ENCODE measurements at places on chromosomes 2 and 18. TPM values are rescaled to one million over a fixed set of nuclear protein-coding genes. Genes with fewer than 3 reads are reported as not detected.

Gene WNT10A
- total RNA-seq = under 0.01 TPM

- DNase-seq = peak; percentile 68
Observed at GRCh38 chr2:238895891-238896600, 48.2 kb downstream of the TWIST2 start.

DNA sequence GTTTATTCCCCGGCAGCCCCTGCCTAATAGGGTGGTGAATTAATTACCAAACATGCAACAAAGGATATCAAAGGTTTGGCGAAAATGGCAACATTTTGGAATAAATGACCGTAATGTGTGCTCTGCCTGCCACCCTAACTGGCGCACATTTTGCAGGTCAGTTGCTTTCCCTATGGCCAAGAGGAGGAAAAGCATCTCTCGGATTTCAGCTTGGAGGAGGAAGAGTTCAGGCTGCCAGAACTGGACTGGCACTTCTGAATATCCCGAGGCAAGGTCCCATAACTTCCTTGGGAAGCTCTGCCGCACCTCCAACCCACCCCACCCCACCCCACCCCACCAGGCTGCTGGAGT, 37.1 kb downstream of the SLC25A52 start:
- DNase-seq = no peak

- no peak for DNase-seq
Observed at GRCh38 chr18:31738460-31739407, 21.9 kb downstream of the SLC25A52 start.

DNA sequence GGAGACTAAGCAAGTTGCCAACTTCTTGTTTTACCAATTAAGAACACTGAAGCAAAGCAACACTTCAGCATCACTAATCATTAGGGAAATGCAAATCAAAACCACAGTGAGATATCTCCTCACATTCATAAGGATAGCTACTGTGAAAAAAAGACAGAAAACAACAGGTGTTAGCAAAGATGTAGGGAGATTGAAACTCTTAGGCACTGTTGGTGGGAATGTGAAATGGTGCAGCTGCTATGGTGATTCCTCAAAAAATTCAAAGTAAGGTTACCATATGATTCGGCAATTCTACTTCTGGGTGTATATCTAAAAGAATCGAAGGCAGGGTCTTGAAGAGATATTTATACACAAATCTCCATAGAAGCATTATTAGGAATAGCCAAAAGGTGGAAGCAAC, 8.6 kb upstream of the PRKD3 start:
- no peak for DNase-seq

DNA sequence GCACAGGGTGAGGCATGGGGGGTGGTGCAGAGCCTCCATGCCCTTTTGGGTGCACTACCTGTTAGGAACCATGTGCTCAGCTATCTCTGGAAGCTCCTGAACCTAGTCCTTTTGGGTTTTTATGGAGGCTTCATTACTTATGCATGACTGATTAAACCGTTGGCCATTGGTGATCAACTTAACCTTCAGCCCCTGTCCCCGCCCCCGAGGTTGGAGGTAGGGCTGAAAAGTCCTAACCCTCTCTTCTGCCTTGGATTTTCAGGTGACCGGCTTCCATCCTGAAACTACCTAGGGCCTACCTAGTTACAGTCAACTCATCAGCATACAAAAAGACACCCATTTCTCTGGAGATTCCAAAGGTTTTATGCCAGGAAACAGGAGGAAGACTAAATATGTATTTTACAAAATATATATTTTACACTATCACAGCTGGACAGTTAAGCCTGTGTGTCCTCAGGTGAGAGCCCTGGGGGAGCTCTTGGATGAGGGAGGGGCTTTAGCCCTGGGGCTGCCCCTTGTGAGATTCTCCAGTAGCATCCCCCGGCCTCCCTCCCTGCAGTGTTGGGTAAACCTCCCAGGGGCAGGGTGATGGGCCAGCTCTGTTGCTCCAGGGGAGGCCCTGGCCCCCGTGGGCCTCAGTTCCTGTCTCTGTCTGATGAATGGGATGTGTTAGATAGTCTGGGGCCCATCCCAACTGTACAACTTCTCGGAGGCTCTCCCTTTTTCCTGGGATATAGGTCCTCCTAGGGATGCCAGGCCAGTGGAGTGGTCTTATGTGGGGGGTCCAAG, 24.1 kb downstream of the GLI2 start:
- no peak for DNase-seq

GRCh38 chr18:76397631-76398030, 97.4 kb downstream of the ZNF516 start:
- no peak for DNase-seq

DNA sequence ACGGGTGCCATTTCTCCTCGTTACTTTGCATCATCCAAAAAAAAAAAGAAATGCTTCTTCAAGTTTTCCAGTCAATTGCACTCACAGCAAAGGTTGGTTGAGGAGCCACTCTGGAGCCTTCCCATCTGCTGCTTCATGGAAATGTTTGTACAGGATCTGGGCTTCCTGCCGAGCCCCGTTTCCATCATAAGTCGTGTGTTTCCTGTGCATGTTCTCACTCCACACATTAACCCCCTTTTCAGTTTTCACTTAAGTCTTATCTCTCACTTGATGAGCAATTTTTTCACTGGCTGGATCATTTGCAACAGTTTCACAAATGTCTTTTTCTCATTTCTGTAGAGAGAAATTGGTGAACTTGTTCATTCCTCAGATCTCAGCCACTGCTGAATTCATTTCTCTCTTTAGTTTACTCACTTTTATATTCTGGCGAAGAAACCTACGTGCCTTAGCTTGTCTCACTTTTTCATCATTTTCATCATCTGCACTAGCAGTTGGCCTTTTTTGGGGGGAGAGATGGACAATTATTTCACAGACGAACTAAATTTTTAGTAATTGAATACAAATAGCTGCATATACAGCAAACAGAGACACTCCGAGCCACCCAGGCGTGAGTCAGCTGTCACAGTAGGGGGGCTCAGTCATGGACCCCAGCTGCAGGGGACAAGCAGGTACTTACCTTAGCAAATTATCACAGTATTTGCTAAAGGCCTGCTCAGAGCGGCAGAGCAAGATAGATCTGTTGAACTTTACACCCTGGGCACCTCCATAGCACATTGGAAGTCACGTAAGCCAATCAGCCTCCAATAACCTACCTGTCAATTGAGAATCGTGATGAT, 750.8 kb upstream of the ID2 start:
- no peak for DNase-seq

GRCh38 chr2:109423556-109424359, 190.0 kb downstream of the SEPTIN10 start:
- peak; percentile 6 for DNase-seq

DNA sequence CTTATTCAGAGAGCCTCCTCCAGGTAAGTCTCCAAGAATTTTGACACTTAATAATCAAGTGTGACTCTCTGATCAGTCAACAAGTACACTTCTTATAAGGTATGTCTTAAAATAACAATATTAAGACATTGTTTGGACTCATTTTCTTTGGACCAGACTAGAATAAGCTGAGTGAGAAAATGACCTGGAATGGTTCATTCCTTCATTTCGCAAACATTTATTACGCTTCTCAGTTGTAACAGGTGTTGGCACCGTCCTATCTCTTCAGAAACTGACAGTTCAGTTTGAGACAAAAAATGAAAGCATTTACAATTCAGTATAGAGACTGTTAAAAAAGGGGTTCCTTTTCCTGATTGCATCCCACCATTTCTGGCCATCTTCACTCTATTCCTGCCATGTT, 46.6 kb downstream of the TSPYL6 start:
- no peak for DNase-seq

Gene TMEM247
- not detected for total RNA-seq

- DNase-seq = peak; percentile 57
Observed at GRCh38 chr2:70029814-70030409, 57.4 kb upstream of the PCBP1 start.

- no peak for DNase-seq
Observed at GRCh38 chr2:64804651-64805050, 150.9 kb upstream of the SERTAD2 start.

Gene UNC80
- 0.17 TPM for total RNA-seq

Gene TMEM169
- total RNA-seq = 0.85 TPM

DNA sequence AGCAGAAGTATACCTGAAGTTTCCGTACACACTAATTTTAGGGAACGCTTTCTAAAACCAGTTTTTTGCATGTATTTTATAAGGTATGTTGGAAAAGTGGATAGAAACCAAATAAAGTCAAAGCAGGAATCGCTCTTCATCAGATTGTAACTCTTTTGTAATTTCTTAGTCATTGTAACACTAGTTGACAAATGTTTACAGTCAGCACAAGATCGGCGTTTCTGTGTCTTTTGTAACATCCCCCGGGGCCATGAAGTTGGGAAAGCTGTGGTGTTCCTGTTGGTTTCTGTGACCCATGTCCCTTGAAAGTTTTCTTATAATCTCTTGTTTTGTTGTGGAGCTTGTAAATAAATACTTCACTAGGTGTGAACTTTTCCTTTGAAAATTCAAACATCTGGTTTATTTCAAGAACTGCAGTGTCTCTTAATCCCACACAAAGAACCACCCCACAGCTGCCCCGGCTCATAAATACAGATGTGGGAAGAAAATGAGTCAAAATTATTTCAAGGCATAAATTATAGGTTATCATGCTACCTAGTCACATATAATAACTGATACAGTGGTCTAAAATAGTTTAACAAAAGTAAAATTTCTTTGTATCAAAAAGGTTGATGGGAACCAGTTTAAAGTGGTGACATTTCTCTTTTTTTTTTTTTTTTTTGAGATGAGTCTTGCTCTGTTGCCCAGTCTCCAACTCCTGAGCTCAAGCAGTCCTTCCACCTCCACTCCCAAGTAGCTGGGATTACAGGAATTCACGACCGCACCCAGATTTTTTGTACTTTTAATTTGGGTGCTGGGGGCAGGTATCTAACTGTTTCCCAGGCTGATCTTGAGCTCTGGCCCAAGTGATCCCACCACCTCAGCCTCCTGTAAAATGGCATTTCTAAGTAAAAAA, 751 bp upstream of the NMI start:
- no peak for DNase-seq

Gene BIRC6
- 217 TPM for total RNA-seq

- DNase-seq = no peak
Observed at GRCh38 chr18:72235422-72235821, 308.7 kb downstream of the CBLN2 start.

GRCh38 chr2:186442885-186443284, 43.2 kb upstream of the ZC3H15 start:
- DNase-seq = no peak

Gene NRP2
- 165 TPM for total RNA-seq

- no peak for DNase-seq
Observed at GRCh38 chr2:189952536-189953109, 109.9 kb downstream of the MSTN start.

Gene TRPM8
- not detected for total RNA-seq

Gene SLC11A1
- total RNA-seq = 0.05 TPM

Gene CYP26B1
- 0.60 TPM for total RNA-seq

Gene C2orf66
- total RNA-seq = 0.14 TPM

Gene WDR43
- 59.1 TPM for total RNA-seq

Measured in dermis blood vessel endothelial cell (primary cell).